ENCODE measurements at places on chromosomes 2 and 18.

- no peak for DNase-seq
- no peaks in the 10 kb centered on the region for H3K36me3 ChIP-seq
- H3K4me1 ChIP-seq, result peaks cover 8% of the 10 kb centered on the region
- H3K4me3 ChIP-seq, result peak within 1 kb of the TSS; percentile 39
- no peaks in the 10 kb centered on the region for H3K27me3 ChIP-seq
- peak within 1 kb of the TSS; percentile 62 for H3K27ac ChIP-seq
Measured at GRCh38 chr2:218002845-218003180, at the start of gene TNS1. TNS1 (minus strand) TSS chr2:218002995; CDS start chr2:218002872, 123 bp downstream.

DNA sequence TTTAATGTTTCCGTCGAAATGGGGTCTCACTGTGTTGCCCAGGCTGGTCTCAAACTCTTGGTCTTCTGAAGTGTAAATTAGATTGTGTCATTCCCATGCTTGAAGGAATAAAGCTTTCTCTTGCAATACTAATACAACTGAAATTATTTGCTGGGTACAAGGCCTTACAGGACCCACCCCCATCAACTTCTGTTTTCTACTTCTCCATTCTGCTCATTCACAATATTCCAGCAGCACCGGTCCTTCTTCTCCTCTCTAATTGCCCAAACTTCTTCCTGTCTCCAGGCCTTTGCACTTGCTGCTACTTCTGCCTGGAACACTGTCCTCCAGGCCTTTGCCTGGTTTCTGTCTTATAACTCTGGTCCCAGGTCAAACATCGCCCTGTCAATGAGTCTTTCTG is 73.8 kb downstream of the APOB start:
- no peaks in the 10 kb centered on the region for H3K4me1 ChIP-seq
- no peak overlapping the region for H3K27ac ChIP-seq
- no peak for DNase-seq
- H3K4me3 ChIP-seq, result no peak overlapping the region

DNA sequence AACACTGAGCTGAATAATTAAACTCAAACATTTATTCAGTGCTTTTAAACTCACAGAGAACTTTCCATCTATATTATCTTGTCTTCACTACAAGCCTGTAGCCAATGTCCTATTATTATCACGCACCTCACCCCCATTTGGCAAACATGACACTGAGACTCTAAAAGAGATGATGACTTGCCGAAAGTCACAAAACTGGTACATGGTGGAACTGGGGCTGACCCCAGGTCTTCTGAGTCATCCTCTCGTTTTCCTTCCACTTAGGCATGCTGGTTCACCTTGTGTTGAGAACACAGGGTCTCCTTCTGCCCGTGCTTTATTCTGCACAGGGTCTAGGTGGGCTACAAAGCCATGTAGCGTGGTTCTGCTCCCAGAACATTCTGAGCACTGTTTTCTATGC is 230.0 kb upstream of the MGAT5 start:
- no peaks in the 10 kb centered on the region for H3K27me3 ChIP-seq
- H3K4me1 ChIP-seq, result peaks cover 5% of the 10 kb centered on the region
- no peak overlapping the region for H3K27ac ChIP-seq
- DNase-seq, result no peak

GRCh38 chr2:121478996-121479745 is 51.5 kb upstream of the RNU4ATAC start:
- no peak overlapping the region for H3K4me3 ChIP-seq
- H3K4me1 ChIP-seq, result peaks cover 58% of the 10 kb centered on the region
- H3K27me3 ChIP-seq, result no peaks in the 10 kb centered on the region
- H3K36me3 ChIP-seq, result no peaks in the 10 kb centered on the region

GRCh38 chr2:239369631-239370161 is 31.1 kb downstream of the HDAC4 start:
- H3K27me3 ChIP-seq, result no peaks in the 10 kb centered on the region
- H3K4me1 ChIP-seq, result no peaks in the 10 kb centered on the region
- H3K4me3 ChIP-seq, result no peak overlapping the region
- H3K36me3 ChIP-seq, result no peaks in the 10 kb centered on the region
- peak; percentile 44 for DNase-seq
- H3K27ac ChIP-seq, result peak overlapping the region; percentile 74

- DNase-seq, result no peak
- no peaks in the 10 kb centered on the region for H3K4me1 ChIP-seq
- H3K36me3 ChIP-seq, result no peaks in the 10 kb centered on the region
- no peaks in the 10 kb centered on the region for H3K27me3 ChIP-seq
Measured at GRCh38 chr18:73199151-73199550, 331.4 kb upstream of the NETO1 start.

All from heart left ventricle (tissue), 16 donors.